ENCODE measurements at places on chromosomes 13 and 19.

DNA sequence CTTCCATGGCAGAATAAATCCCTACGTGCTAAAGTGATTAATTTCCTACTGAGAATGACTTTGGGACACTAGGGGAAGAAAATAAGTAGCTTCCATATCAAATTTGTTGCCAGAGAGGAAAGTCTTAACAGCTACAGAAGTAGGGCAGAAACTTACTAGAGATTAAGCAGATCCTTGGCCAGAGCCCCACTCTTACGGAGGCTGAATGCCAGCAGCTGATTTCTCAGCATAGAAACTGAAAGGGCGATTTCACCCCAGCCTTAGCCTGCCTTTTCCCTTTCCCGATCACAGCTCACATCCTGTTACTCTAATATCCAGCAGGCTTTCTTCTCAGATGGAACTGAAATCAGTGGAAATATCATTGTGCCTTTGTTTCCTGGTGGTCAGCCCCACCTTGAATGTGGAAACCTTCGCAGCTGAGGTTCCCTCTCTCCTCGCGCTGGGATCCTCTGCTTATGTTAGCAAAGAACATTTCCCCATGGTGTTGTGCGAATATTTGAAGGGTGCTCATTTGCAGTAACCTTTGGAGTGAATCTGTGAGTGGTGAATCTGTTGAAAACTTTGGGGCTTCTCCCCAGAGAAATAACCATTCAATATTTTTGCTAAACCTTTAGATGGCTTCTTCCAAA lies 8.4 kb downstream of the FAM124A start:
- DNase-seq = no peak

DNA sequence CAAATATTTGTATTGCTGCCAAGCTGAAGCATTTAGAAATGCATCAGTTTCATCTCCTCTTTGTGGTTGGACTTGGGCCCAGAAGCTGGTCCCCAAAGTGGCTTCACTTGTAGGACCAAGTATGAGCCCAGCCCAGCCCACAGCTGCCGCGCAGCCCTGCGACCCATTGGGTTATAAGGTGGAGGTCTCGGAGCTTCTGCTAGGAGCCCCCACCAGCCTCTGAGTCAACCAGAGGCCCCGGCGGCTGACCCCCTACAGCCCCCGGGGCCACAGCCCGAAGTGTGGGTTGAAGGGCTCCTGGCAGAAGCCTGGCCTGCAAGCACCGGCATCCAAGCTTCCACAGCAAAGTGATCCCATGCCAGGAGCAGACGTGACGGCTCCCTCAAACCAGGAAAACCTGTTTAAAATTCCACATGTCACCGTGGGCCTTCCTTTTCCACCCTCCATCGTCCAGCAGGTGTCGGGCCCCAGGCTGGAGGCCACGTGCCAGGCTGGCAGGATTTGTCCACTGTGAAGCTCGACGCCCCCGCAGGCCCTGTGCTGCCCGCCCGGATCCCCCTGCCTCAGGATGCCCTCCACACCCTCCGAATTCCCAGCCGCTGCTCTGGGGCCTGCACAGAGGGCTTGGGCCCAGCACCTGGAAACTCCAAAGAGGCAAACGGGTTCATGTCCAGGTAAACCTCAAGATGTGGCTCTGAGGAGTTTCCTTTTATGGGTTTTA lies 54.7 kb downstream of the C13orf46 start:
- no peak for DNase-seq

GRCh38 chr19:42198676-42199439 lies 18.6 kb downstream of the DEDD2 start:
- DNase-seq = no peak

DNA sequence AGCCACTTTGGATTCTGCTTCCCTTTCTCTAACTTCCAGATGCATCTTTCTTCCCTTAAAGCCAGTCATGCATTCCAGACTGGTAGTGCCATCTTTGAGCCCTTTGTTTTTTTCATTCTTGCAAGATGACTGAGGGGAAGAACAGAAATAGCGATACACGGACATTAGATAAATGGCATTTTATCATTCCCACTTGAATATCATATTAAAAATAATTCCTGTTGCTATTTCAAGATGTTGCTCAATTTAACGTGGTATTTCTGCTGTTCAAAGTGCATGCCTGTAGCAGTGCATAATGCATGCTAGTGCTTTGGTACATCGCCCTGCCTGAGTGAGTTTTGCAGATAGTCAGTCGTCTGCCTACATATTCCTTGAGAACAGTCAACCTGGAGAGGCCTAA lies 140.6 kb upstream of the FRY start:
- DNase-seq = no peak

- DNase-seq = no peak
Observed at GRCh38 chr13:26020891-26021290, 30.9 kb downstream of the SHISA2 start.

DNA sequence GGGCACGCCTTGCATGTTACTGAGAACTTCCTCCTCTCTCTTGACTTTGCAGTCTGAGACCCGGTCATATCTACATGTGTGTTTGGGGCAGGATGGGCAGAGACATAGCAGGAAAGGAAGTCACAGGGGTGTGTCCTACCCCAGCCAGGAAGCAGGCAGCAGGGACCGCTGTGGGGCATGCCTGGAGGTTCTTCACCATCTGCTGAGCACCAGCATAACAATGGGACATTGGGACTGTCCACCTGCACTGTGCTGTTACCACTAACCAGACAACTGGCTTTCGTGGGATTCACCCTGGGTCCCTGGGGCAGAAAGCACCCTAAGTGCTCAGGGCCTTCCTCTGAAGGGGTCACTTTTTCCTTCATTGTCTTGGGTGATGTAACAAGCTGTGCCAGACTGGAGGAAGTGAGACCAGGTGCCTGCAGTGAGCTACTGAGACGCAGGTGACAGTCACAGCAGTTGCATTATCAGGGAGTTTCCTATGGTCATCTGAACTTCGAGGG lies 2.6 kb upstream of the HAUS5 start:
- no peak for DNase-seq

GRCh38 chr13:90933097-90933826 lies 414.2 kb upstream of the MIR17HG start:
- DNase-seq = no peak

DNA sequence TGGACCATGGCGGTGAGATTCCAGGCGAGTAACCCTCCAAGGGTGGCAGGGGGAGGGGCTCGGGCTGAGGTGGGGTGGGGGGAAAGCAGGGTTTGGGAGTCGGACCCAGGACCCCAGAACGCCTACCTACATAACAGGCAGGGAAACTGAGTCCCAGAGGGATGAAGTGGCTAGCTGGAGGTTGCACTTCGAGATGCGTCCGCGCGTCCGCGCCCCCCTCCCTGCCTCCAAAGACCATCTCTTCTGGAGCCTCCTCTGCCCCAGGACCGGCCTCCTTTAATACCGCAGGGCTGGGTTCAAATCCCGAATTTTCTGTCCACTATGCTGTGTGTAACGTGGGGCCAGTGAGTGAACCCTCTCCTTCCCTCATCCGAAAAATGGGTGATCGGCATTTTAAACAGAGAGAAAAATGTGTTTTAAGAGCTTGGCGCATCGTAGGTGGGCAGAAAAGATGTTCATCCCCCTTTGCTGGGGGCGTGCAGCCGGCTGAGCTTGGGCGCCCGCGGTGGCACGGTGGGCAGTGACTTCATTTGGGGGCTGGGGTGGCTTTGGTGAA lies 13.8 kb downstream of the TJP3 start:
- no peak for DNase-seq

DNA sequence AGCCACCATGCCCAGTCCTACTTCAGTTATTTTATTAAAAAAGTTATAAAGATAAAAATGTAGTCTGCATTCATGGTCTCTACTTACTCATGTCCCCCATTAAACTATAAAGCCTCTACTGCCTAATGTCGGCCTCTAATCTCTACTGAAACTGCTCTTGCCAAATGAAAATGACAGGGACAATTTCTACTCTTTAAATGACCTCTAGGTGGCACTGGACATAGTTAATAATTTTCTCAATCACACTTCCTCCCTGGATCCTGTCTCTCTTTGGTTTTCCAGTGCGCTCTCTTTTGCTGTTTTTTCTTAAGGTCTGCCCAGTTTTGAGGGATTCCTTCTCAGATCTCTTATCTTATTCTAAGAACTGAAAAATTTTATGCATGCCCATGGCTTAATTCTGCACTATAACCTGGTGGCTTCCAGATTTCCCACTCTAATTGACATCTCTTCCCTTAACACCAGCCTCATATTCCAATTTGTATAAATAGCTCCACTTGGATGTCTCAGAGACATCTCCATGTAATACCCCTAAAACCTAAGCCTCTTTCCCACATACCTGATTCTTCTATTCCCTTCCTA lies 54.3 kb downstream of the MTMR6 start:
- no peak for DNase-seq

All from cerebellar nuclear complex (tissue), 1 donor.